ENCODE measurements at places on chromosomes 12 and 14.

DNA sequence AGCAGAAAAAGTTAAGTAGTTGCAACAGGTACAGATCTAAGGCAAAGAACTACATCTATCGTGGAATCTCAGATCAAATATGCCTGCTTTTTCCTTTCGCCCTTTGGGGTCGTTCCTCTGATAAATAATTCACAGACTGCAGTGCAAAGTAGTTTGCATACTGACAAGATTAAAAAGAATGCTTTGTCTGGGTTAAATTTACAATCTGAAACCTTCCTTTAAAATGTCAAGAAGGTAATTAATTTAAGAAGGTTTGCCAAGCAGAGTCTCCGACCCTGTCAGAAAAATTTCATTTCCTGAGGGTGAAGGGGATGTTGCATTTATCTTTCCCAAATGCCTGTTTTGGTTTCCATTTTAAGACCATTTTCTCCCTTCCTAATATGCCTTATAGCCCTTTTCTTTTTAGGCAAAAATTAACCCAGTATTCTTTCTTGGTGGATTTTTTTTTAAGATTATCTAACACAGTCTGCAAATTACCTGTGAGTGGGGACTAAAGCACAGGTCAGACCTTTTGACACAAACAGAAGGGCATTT is 406.9 kb downstream of the LRIG3 start:
- DNase-seq = no peak

DNA sequence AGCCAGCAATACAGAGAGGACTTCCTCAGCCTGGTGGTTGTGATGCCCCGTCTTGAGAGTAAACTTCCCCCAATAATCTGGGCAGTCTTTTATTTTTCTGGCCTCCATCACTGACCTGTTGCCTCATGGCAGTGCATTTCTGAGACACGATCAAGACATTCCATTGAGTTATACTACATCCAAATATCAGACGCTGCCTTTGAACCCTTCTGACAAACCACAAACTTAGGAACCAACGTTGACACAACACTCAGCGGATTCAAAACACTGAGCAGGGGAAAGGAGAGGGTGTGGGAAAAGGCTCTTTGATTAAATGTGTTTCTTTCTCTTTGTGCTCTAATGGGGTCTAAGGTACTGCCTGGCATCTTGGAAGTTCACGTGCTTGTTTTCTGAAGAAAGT is 100.7 kb upstream of the TBX5 start:
- DNase-seq = no peak

DNA sequence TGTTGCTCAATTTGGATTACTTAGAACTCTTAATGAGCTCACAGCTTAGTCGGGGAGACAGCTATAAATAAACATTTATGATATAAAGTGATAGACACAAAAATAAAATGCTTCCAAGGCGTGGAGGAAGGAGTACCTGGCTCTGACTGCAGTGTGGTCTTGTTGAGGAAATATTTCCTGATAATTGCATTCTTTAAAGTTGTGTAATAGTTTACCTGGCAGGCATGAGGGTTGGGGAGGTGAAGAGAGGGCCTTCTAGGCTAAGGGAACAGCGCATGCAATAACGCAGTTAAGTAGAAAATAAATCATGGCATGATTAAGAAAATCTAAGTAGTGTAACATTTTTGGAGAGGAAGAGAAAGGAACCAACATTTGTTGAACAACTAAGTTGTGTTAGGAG is 260.5 kb upstream of the ATP2B1 start:
- DNase-seq = no peak

DNA sequence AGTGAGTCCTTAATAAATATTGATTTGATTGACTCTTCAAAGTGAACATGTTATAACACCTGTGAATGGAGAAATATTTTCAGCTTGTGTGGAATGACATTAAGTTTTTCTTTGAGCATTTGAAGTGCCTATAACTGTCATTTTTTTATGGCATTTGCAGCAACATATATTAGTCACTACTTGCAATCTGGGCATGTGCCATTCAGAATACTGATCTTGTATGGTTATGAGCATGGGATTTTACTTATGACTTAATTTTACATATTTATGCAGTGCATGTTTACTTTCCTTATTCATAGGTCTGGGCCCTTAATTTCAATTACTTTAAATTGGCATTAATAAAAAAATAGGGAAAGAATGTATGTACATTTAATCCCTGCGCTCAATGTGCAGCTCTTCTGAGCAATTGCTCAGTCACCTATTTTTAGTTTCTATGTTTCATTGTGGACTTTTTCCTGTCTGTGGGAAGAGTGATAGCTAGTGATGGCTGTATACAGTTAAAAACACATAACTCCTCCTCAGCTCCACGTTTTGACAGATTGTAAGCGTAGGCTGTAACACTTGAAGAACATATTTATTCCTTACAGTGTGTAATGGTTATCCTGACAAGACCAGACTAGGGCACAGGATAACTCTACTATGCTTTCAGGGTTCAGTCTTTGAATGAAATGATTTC is 339.6 kb downstream of the SNAPC1 start:
- no peak for DNase-seq

GRCh38 chr12:113221997-113222729 is 899 bp downstream of the TPCN1 start:
- DNase-seq = no peak

- no peak for DNase-seq
Observed at GRCh38 chr12:6215120-6215807, 15.1 kb downstream of the CD9 start.

DNA sequence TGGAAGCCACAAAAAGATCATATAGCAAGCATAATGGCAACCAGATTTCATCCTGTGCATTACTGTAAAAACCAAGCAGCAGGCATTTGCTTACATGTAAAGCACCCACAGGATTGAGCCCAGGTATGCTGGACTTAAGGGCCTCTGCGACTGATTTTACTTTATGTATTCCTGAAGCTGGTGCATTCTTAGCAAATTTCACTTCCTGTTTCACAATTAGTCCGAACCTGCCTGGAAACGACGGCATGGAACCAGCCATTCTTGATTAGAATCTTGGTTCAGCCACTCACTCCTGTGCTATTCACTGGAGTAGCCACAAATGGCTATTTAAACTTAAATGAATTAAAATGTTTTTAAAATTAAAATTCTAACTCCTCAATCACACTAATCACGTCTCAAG is 239.2 kb downstream of the NUAK1 start:
- no peak for DNase-seq

DNA sequence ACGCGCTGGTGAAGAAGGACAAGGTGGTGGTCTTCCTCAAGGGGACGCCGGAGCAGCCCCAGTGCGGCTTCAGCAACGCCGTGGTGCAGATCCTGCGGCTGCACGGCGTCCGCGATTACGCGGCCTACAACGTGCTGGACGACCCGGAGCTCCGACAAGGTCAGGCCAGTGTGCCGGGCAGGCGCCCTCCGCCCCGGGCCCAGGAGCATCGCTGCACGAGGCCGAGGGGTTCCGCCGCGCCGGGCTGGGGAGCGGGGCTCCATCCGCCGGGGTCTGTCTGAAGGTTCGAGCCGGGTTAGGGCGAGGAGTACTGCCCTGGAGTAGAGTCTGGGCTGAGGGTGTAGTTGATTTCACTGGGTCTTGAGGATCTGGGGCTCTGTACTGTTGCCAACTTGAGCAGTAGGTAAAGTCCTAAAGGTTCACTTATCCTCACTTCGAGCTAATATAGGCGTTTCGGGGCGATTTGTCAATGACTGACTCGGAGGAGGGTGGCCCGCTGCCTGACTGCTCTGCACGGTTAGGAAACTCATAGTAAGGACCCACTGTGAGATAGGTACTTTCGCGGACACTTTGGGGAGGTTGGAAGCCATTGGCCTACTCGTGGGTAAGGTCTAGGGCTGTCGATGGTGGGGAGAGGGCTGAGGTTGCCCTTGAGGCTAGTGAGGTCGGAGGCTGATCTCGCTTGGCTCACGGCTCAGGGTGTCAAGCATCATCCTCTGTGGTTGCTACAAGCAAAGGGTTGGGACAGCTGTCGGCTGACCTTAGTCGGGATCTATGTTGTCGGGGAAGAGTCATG is 574 bp downstream of the GLRX5 start:
- no peak for DNase-seq

- no peak for DNase-seq
Observed at GRCh38 chr12:10341892-10342509, 34.3 kb downstream of the KLRD1 start.

- no peak for DNase-seq
Observed at GRCh38 chr12:131848753-131849152, 20.6 kb downstream of the MMP17 start.

DNA sequence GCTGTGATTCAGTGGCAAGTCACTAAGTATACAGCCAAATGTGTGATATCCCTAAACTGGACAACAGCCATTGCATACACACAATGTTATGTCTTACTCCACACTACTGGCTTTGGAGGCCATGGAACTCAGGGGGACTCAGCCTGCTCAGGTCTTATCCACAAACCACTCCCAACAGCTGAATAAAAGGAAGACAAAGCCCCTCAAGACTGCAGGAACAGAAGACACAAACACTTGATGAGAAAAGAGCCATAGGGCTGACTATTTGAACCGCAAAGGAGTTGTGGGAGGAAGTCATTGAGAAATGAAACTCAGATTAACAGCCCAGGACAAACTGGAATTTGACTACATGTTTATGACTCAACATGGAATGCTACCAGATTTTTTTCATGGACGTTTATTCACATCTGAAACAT is 40.9 kb downstream of the PTGER2 start:
- DNase-seq = no peak

DNA sequence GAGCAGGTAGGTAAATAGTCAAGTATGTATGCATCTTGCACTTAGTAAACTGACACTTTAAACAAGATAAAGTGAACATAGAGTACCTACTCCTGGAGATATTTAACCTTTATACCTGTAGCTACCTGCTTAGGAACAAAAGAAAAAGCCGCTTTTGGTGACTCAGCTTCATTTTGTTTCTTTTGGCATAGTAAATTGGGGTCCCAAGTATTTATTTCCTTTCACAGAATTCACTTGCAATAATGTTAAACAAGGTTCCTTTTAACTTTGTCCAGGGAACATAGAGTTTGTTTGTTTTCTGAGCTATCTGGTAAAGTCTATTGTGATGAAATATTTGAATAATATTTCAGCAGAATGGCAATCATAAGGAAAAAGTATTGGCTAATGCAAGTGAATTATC is 20.0 kb downstream of the SLCO1B3 start:
- no peak for DNase-seq

GRCh38 chr12:73210548-73211204 is 938.5 kb downstream of the TRHDE start:
- DNase-seq = no peak

DNA sequence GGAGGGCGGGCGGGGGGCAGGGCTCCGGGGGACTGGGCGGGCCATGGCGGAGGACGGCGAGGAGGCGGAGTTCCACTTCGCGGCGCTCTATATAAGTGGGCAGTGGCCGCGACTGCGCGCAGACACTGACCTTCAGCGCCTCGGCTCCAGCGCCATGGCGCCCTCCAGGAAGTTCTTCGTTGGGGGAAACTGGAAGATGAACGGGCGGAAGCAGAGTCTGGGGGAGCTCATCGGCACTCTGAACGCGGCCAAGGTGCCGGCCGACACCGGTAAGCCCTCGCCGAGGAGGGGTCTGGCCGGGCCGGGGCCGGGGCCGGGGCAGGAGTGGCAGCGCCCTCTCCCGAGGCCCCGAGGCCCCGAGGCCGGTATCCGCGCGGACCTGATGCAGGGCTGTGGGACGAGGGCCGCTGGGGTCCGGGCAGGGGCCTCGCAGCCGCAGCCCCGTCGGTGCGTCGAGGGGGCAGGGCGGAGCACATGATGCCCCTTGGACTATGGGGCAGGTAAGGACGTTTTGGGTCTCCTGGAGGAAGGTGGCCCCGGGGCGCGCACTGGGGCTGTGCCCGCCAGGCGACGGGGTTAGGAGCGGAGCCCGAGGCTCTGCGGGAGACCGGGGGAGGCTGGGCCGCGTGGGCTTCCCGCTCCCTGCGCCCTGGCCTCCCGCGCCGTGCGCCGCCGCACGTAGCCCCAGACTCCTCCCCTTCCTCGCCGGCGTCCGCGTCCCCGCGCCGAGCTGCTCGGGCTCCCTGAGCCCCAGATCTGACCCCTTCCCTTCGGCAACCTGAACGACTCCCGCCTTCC is at the start of gene TPI1:
Gene TPI1, plus strand, starts transcription at position 119 of the 798 bp plus-strand sequence. Its CDS starts 36 bp downstream, at position 155.
- peak; percentile 85 for DNase-seq

DNA sequence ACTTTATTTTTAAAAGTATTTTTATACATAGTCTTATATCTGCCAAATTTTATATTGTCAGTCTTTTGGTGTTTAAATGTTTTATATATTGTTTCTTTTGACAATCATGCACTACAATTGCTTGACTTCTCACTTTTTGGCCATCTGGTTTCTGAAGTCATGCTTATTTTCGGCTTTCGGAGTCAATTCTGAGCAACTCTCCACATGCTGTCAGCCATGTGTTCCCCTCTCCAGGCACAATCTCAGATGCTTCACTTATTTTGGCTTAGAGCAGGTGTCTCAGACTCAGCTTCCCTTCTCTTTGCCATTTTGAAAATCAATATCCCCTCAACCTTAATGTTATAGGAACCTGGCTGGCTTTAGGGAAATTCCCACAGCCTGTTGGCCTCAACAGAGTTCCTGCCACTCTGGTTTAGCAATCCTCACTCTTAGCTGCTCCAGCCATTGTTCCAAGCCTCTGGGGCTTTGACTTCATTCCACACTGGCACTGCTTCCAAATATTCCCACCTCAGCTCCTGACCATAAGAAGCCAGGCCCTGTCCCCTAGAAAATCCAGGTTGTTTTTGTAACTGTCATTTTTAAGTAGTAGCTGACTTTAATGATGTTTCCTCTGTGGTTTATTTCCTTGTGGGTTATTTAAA is 125.5 kb upstream of the FAR2 start:
- no peak for DNase-seq

- DNase-seq = no peak
Observed at GRCh38 chr12:75581515-75581914, 70.1 kb upstream of the KRR1 start.

DNA sequence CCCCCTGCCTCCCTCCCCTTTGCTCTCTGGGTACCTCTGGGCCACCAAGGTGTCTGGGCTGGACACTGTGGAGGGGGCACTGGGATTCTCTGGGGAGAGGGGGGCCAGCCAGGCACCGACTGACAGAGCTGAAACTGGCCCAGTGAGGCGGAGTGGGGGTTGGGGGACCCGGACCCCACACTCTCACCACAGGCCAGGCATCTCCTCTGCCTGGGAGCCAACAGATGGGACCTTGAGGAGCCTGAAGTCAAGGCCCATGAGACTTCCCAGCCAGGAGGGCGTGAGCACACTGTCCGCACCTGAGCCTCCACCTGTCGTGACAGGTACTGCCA is 39.8 kb upstream of the PPP1R13B start:
- DNase-seq = no peak

GRCh38 chr12:52690351-52691075 is 10.3 kb upstream of the KRT1 start:
- no peak for DNase-seq

- DNase-seq = no peak
Observed at GRCh38 chr14:71733210-71733883, 198.9 kb upstream of the RGS6 start.

- DNase-seq = no peak
Observed at GRCh38 chr12:26277506-26278246, 82.3 kb downstream of the SSPN start.

GRCh38 chr12:89895591-89895990 is 187.0 kb upstream of the ATP2B1 start:
- no peak for DNase-seq
